ENCODE measurements at places on chromosomes 11 and 22. TPM values are rescaled to one million over a fixed set of nuclear protein-coding genes. Genes with fewer than 3 reads are reported as not detected.

Gene CD248
- 97.8 TPM for total RNA-seq

Gene NNMT
- 0.64 TPM for total RNA-seq

Gene OR10G4
- total RNA-seq: not detected

Gene OR51E1
- not detected for total RNA-seq

Gene KLHL35
- total RNA-seq: 1.1 TPM

Gene TPBGL
- total RNA-seq: 0.41 TPM

Gene TPH1
- total RNA-seq: 0.24 TPM

Gene HMOX1
- total RNA-seq: 2.8 TPM

Gene OR1S2
- total RNA-seq: not detected

Gene TMPRSS5
- total RNA-seq: 2.9 TPM

Gene MRGPRX4
- not detected for total RNA-seq

Gene KRTAP5-1
- total RNA-seq: not detected

Gene SCGB2A2
- not detected for total RNA-seq

Gene FOSL1
- 29.0 TPM for total RNA-seq

Gene ARHGAP8
- total RNA-seq: not detected

Gene SPDYC
- total RNA-seq: not detected

Gene ZP1
- total RNA-seq: not detected

Gene KRTAP5-7
- not detected for total RNA-seq

Gene MS4A6A
- not detected for total RNA-seq

Gene TMEM184B
- total RNA-seq: 45.6 TPM

All from A673 (cell line).